ENCODE measurements at places on chromosomes 4 and X.

DNA sequence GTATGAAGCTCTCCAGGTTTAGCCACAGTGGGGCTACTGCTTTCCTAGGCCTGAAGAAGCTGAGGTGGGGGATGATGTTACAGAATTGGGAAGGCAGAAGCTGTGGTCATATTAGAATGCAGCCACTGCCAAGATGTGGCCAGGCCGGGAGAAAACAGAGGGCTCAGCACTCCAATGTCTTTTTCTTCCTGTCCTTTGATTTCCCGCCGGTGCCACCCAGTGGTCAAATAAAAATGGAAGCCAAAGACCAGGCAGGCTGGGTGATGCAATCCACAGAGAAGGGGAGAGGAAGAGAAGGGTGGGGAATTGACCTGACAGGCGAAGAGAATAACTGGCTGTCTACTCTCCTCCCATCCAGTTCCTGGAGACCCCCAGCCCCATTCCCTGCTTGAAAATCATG, 94.9 kb upstream of the SHISA3 start:
- no peaks in the 10 kb centered on the region for H3K4me1 ChIP-seq
- H3K27me3 ChIP-seq = no peaks in the 10 kb centered on the region
- peak; percentile 45 for DNase-seq

DNA sequence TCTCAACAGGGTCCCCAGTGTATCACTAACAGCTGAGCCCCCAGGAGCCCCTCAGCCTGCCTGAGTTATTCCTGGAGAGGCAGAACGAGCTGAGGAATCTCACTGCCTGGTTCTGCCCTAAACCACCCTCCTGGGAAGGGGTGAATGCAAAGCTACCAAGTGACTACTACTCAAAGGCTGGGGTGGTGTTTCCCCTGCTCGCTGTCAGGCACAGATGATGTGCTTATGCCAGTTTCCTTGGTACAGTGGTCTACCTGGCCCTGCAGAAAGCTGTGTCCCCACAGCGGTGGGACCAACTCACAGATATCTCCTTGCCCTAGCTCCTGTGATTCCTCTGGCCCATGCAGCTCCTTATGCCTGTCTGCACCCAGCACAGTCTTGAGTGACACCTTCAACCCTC, 35.4 kb upstream of the ASMTL start:
- no peak for DNase-seq
- H3K4me3 ChIP-seq = no peak overlapping the region
- H3K36me3 ChIP-seq = no peaks in the 10 kb centered on the region
- no peaks in the 10 kb centered on the region for H3K4me1 ChIP-seq

DNA sequence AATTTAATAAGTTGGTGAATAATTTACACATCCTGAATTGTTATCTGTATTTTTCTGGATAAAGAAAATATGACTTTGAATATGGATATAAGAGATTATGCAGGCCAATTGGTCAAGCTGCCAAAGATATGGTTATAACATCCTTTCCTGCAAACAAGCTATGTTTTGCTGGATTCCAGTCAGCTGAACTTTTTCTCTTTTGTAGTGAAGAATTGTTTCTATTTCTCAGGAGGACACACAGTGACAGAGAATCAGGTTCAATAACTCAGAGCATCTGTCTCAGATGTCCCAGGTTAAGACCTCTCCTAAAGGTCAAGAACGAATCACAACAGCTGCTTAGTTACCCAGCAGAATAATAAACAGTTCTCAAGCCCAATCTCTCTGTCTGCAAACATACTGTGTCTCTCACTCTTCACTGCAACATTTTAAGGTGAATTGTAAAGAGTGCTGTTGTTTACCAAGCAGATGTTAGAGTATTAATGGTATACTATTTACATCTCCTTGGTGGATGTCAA, 189.5 kb upstream of the ANKRD50 start:
- no peaks in the 10 kb centered on the region for H3K27me3 ChIP-seq
- H3K36me3 ChIP-seq = no peaks in the 10 kb centered on the region
- H3K27ac ChIP-seq = no peak overlapping the region
- H3K4me1 ChIP-seq = peaks cover 13% of the 10 kb centered on the region

- no peak overlapping the region for H3K4me3 ChIP-seq
- no peaks in the 10 kb centered on the region for H3K36me3 ChIP-seq
- H3K27ac ChIP-seq = no peak overlapping the region
- H3K4me1 ChIP-seq = no peaks in the 10 kb centered on the region
- no peaks in the 10 kb centered on the region for H3K27me3 ChIP-seq
Observed at GRCh38 chr4:73034896-73035295, 34.6 kb downstream of the COX18 start.

- peaks cover 34% of the 10 kb centered on the region for H3K27me3 ChIP-seq
- H3K4me3 ChIP-seq = no peak overlapping the region
- DNase-seq = peak; percentile 68
- H3K36me3 ChIP-seq = no peaks in the 10 kb centered on the region
- H3K4me1 ChIP-seq = no peaks in the 10 kb centered on the region
Observed at GRCh38 chrX:104098151-104098808, 14.0 kb upstream of the ZCCHC18 start.

DNA sequence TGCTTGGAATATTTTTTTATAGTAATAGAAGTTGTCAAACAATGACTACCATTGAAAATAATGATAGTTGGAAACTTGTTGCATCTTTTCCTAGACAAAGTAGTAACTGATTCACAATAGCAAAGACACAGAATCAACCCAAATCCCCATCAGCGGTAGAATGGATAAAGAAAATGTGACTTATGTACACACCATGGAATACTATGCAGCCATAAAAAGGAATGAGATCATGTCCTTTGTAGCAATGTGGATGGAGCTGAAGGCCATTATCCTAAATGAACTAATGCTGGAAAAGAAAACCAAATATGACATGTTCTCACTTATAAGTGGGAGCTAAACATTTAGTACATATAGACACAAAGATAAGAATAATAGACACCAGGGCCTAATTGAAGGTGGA, 49.7 kb downstream of the ATP10D start:
- H3K4me3 ChIP-seq = no peak overlapping the region
- no peak overlapping the region for H3K27ac ChIP-seq
- no peaks in the 10 kb centered on the region for H3K4me1 ChIP-seq
- no peaks in the 10 kb centered on the region for H3K27me3 ChIP-seq
- DNase-seq = no peak

DNA sequence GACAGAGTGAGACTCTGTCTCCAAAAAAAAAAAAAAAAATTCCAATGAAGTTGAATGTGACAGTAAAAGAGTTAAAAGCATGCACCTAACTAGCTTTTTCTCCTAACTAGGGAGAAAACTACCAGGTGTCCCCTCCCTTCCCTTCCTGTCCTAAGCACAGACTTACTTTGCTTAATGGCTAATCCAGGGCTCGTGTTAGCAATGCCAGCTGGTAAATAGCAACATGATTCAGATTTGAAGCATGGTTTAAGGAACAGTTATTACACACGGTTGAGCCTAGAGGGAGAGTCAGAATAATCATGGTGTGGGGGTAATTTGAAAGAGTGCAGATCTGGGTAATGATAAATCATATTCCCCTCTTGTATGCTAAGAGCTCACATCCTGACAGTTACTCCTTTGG, 338.3 kb downstream of the STIM2 start:
- no peaks in the 10 kb centered on the region for H3K27me3 ChIP-seq
- peak; percentile 6 for DNase-seq
- no peaks in the 10 kb centered on the region for H3K36me3 ChIP-seq
- no peak overlapping the region for H3K27ac ChIP-seq

DNA sequence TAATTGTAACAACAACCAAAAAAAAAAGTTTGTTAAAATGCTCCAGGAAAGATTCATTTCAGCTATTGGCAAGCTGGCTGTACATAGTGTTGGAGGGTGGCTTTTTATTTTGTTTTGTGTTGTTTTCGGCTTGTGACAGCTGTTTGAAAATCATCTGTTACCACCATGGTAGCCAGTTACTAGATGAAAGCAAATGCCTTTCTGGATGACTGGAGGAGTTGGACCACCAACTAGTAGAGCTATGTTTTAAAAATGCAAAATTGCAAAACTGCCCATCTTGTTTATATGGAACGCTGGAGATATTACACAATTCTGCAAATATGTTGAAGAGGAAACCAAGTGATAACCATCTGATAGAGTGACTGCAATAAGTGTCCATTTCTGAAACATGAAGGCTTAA, 53.2 kb upstream of the TNIP3 start:
- peaks cover 4% of the 10 kb centered on the region for H3K4me1 ChIP-seq
- no peaks in the 10 kb centered on the region for H3K36me3 ChIP-seq
- DNase-seq = peak; percentile 20
- no peaks in the 10 kb centered on the region for H3K27me3 ChIP-seq
- H3K4me3 ChIP-seq = no peak overlapping the region

DNA sequence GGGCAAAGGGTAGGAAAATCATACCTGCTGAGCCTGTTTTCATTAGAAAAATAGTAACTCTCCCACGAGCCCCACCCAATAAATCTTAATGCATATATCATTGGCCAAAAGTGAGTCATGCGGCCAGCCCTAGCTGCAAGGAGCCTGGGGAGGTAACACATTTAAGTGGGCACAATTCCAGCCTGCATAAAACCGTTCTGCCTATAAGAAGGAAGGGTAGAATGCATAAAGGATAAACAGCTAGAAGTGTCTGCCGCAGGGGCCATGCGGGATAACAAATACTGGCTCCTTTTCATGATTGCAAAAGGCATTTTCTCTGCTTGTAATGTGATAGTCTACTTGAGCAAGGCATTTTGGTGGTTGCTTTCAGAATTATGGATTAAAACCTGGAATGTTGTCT, 37.1 kb downstream of the EFHC2 start:
- H3K4me3 ChIP-seq = no peak overlapping the region
- DNase-seq = peak; percentile 63
- no peaks in the 10 kb centered on the region for H3K27me3 ChIP-seq
- H3K27ac ChIP-seq = no peak overlapping the region
- H3K36me3 ChIP-seq = no peaks in the 10 kb centered on the region

- H3K27ac ChIP-seq = peak overlapping the region; percentile 53
- H3K4me3 ChIP-seq = no peak overlapping the region
- peaks cover 25% of the 10 kb centered on the region for H3K4me1 ChIP-seq
- peak; percentile 84 for DNase-seq
- no peaks in the 10 kb centered on the region for H3K36me3 ChIP-seq
Observed at GRCh38 chr4:27176400-27176799, 315.8 kb downstream of the STIM2 start.

GRCh38 chr4:79673377-79673776, 265.3 kb upstream of the GK2 start:
- H3K27ac ChIP-seq = no peak overlapping the region
- no peaks in the 10 kb centered on the region for H3K36me3 ChIP-seq
- no peaks in the 10 kb centered on the region for H3K4me1 ChIP-seq
- H3K4me3 ChIP-seq = no peak overlapping the region

GRCh38 chr4:120733054-120733453, 189.5 kb downstream of the PRDM5 start:
- no peaks in the 10 kb centered on the region for H3K4me1 ChIP-seq
- no peak overlapping the region for H3K4me3 ChIP-seq
- H3K27ac ChIP-seq = no peak overlapping the region
- H3K36me3 ChIP-seq = no peaks in the 10 kb centered on the region
- H3K27me3 ChIP-seq = no peaks in the 10 kb centered on the region

DNA sequence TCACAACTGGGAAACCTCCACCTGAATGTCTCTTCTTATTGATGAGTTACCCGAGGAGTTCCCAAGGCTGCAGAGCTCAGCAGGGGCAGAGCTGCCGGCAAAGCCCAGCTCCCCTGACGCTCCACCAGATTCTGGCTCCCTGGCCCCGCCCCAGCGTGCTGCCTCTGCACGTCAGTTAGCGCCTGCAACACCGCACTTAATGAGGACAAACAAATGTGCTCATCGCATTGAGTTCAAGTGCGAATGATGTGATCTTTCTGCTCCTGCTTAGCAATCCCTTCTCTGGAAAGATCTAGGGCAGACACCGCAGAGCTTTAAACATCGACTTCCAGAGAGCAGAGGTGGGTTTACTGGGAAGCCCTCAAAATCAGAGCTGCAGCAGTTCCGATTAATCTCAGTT, 55.5 kb upstream of the FBXW7 start:
- H3K36me3 ChIP-seq = no peaks in the 10 kb centered on the region
- no peak overlapping the region for H3K27ac ChIP-seq
- H3K27me3 ChIP-seq = no peaks in the 10 kb centered on the region
- peak overlapping the region; percentile 25 for H3K4me3 ChIP-seq
- H3K4me1 ChIP-seq = peaks cover 44% of the 10 kb centered on the region

DNA sequence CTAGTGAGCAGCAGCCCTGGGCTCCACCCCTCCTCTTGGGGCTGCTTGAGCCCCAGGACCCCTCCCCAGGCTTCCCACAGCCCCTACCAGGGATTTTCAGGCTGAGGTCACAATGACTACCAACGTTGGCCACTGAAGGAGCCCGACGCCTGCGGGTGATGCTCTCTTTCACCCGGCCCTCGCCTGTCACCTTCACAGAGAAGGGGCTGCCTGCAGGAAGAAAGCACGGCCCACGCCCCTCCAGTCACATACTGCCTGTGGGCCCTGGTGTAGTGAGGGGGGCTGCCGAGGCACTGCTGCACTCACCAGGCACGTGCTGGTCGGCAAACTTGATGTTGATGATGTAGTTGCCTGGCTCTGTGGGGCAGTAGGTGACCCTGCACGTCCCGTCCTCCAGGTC, 22.0 kb downstream of the FLNA start:
- no peak for DNase-seq
- no peaks in the 10 kb centered on the region for H3K4me1 ChIP-seq
- peaks cover 72% of the 10 kb centered on the region for H3K36me3 ChIP-seq
- no peak overlapping the region for H3K27ac ChIP-seq
- H3K4me3 ChIP-seq = no peak overlapping the region
- no peaks in the 10 kb centered on the region for H3K27me3 ChIP-seq

- no peak for DNase-seq
- H3K4me3 ChIP-seq = no peak overlapping the region
- H3K4me1 ChIP-seq = no peaks in the 10 kb centered on the region
- H3K27ac ChIP-seq = no peak overlapping the region
- H3K36me3 ChIP-seq = no peaks in the 10 kb centered on the region
- no peaks in the 10 kb centered on the region for H3K27me3 ChIP-seq
Observed at GRCh38 chr4:3257103-3257555, 8.2 kb downstream of the MSANTD1 start.

DNA sequence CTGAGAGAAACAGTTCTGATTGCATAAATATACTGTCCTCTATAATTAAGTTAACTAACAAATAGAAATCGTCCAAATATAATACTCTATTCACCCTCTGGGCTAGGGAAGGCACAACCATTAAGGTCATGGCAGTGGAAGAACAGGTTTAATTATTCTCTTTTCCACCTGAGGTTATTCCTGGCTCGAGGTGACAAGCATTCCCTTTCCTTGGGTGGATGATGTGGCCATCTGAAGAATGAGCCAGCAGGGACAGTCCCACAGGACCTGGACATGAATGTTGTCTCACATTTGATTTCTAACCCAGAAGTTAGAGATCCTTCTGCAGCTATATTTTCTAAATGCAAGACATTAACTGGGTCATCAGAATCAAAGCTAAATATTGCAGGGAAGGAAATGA, 5.5 kb downstream of the IBSP start:
- no peaks in the 10 kb centered on the region for H3K36me3 ChIP-seq
- no peaks in the 10 kb centered on the region for H3K4me1 ChIP-seq

- no peaks in the 10 kb centered on the region for H3K36me3 ChIP-seq
- H3K4me3 ChIP-seq = no peak overlapping the region
- peaks cover 11% of the 10 kb centered on the region for H3K27me3 ChIP-seq
- H3K27ac ChIP-seq = no peak overlapping the region
- no peaks in the 10 kb centered on the region for H3K4me1 ChIP-seq
Observed at GRCh38 chrX:132415012-132415411, 73.8 kb downstream of the MBNL3 start.
